Activated T-helper 9 cell treated with anti-CD3 and anti-CD28 coated beads, Interleukin-2, amount 50 U/mL, for 16 hours (primary cell): ENCODE measurements at places on chromosomes 7 and 10.

GRCh38 chr7:158662610-158663427, 41.8 kb downstream of the NCAPG2 start:
- DNase-seq: no peak

DNA sequence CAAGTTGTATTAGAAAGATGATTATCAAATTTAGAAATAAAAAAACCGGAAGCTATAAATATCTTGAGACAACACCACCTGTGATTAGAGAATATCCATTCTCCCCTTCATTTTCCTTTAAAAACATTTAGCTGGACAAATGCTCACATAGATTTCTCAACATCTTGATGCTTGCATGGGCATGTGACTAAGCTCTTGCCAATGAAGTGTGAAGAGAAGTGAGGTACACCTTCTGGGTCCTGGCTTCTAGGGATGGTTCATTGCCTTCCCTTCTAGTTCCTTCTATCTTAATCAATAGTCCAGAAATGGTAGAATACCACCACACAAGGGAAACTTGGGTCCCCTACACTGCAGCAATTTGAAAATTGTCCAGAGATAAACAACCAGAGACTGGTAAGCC, 41.0 kb downstream of the WAPL start:
- no peak for DNase-seq

DNA sequence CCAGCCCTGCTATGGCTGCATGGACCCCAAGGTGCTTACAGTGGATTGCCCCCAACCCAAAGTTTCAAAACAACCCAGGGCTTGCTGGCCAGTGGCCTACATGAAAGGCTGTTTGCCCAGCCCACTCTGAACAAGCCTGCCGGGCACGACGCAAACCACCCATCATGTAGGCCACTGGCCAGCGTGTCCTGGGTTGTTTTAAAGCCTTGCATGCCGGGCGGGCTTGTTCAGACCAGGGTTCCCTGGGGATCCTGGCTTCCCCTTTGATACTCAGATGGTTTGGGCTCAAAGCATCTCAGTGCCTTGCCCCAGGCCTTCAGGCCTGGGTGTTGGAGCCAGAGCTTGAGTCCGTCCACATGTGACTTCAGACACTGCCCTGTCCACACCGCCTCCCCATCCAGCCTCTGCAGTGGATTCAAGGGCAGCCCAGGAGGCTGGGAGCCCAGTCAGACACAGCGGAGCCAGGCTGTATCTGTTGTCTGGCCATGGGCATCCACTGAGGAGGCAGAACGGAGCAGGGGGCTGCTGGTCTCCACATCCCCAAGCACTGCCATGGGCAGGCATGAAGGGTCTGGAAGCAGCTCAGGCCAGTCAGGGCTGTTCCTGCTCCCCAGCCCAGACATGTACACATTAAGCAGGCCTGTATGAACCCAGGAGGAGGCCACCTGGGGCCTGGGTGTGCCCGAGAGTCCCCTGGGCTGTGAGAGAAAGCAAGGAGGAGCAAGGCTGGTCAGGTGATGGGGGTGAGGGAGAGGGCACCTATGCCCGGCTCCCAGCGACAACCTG, 4.0 kb upstream of the ADIRF start:
- no peak for DNase-seq

GRCh38 chr7:157840914-157841772, 504.3 kb downstream of the DNAJB6 start:
- DNase-seq: no peak

GRCh38 chr7:74092321-74092963, 8.8 kb downstream of the LIMK1 start:
- no peak for DNase-seq

GRCh38 chr7:11478426-11478825, 353.6 kb downstream of the THSD7A start:
- no peak for DNase-seq

GRCh38 chr7:24883622-24884013, 96.4 kb downstream of the OSBPL3 start:
- DNase-seq: no peak
